Hippocampal formation (tissue), 2 donors: ENCODE measurements at places on chromosomes 6 and 20.

GRCh38 chr20:667351-668034 is 8.1 kb downstream of the SCRT2 start:
- no peak for DNase-seq

DNA sequence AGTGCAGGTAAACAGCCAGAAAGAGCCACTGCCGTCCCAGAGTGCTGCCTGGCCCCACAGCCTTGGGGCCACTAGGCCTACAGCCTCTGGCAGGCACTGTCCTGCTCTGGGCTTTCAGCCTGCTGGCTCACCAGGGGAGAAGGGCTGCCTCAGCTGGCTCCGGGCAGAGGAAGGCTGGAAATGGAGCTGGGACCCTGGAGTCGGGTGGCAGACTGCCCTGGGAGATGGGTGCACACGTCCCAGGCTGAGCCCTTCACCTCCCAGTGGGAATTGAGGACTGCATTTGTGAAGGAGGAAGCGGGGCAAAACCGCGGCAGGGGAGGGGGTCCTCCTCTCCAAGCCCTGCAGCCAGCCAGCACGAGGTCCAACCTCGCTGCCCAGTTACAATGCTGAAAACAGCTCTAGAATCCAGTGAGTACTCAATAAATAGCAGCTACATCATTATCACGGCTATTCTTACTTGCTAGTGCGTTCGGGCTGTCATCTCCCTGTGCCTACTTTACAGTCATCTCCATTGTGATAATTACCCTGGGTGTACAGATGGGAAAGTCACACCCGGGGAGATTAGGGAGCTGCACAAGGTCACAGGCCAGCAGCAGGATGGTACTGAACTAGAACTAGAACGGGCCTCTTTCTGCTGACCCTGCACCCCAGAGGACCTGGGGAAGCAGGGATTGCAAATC is 13.1 kb downstream of the ACSS1 start:
- DNase-seq = peak; percentile 51

DNA sequence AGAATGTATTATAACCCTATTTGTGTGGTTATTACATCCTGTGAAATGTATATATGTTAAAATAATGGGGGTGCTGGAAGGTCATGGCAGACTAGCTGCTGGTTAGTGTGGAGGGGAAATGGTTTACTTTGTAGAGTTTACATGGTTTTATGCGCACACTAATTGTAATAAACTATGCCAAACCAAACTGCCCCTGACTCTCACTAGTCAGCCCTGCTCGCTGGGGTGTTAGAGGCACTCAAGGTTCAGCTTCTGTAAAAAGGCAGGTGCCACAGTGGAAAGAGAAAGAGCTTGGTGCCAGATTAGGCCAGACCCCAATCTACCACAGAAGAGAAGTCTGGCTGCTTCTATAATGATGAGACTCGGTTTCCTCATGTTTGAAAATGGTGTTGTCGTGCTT is 52.7 kb downstream of the GOPC start:
- DNase-seq = no peak

- DNase-seq = no peak
These were observed 215.2 kb downstream of the TMEM242 start for GRCh38 chr6:157107915-157108651.

DNA sequence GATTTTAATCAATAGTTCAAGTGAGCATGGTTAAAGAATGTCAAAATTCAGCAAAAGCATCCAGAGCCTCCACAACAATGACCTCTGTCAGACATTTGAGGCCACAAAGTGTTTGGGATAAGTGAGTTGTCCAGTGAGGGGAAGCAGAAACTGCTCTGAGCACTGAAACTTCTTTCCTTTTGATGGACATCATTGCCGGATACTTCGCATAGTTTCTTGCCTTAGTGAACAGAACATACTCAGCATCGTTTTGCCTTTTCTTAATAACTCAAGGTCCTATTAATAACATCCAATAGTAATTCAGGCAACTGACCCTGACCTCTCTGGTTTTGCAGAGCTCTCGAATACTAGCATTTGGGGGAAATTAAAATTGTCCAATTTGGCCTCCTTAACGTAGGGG is 78.6 kb downstream of the EDN3 start:
- DNase-seq = no peak

DNA sequence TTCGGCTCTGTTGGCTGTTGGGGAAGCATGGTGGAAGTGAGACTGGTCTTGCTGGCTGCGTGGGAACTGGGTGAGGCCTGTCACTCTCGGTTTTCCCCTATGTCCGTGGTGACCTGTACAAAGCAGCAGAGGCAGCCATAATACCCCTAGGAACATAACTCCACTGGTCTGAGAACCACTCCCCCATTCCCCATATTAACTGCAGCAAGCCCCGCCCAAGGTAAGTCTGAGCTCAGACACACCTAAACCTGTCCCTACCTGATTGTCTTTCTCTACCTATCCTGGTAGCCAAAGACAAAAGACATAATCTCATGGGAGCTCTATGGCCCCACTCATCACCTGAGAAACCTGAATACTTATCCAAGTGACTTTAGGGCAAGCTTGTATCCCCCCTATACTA is 156.3 kb upstream of the PHACTR1 start:
- DNase-seq = no peak

- DNase-seq = no peak
These were observed 24.0 kb downstream of the IL20RA start for GRCh38 chr6:137020776-137021175.

- no peak for DNase-seq
These were observed 242.0 kb upstream of the RSPO3 start for GRCh38 chr6:126876446-126876845.

- no peak for DNase-seq
These were observed 12.0 kb downstream of the LRP11 start for GRCh38 chr6:149852180-149852579.

- DNase-seq = no peak
These were observed 19.8 kb downstream of the MTFR2 start for GRCh38 chr6:136230219-136230853.

DNA sequence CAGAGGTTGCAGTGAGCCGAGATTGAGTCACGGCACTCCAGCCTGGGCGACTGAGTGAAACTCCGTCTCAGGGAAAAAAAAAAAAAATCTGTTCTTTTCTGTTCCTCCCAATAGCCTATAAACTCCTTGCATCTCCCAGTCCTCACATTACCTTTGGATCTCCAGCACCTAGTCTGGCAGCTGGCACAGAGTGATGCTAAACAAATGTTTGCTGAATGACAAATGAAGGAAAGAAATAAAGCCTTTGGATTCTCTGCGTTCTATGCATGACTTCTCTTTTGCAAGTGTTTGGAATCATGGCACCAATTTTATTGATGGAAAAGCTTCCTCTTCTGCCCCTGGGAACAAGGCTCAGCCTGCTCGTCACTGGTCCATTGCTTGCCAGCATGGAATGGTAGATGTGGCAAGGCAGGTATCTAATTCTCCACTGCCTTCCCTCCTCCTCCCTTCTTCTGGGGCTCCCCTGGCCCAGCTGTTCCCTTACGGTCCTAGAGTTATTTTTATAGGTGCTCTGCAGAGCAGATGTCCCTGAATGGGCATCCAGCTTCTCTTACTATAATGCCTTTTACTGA is 53.6 kb upstream of the FYN start:
- DNase-seq = no peak
